ENCODE measurements at places on chromosomes 12 and 14.

DNA sequence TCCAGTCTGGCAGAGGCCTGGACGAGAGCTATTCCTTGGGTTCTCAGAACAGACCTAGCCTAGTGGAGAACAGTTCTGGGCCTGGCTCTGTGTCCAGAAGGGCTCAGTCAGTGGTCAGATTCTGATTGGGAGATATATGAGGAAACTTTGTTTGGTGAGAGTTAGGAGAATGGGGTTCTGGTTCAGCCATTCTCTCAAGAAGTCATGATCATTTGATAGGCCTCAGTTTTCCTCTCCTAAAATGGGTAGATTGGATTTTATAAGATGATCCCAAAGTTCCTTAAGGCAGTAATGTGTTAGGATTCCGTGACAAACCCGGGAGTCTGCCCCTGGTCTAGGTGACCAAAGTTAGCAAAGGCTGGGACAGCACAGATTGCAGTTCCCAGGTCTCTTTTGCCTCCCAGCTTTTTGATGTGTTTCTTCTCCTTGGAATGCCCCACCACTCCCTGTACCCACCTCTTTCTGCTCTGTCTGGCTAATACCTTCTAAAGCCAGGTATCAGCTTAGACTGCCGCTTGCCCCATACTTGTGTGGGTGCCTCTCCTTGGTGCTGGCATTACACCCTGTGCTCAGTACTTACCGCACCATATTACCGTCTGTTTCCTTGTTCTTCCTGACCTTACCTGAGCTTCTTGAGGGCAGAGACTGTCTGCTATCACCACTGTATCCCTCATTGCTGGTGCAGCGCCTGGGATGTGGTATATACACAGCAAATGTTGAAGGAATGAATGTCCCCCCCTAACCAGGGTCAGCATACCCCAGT lies 25.5 kb downstream of the SUSD6 start:
- no peak for DNase-seq

DNA sequence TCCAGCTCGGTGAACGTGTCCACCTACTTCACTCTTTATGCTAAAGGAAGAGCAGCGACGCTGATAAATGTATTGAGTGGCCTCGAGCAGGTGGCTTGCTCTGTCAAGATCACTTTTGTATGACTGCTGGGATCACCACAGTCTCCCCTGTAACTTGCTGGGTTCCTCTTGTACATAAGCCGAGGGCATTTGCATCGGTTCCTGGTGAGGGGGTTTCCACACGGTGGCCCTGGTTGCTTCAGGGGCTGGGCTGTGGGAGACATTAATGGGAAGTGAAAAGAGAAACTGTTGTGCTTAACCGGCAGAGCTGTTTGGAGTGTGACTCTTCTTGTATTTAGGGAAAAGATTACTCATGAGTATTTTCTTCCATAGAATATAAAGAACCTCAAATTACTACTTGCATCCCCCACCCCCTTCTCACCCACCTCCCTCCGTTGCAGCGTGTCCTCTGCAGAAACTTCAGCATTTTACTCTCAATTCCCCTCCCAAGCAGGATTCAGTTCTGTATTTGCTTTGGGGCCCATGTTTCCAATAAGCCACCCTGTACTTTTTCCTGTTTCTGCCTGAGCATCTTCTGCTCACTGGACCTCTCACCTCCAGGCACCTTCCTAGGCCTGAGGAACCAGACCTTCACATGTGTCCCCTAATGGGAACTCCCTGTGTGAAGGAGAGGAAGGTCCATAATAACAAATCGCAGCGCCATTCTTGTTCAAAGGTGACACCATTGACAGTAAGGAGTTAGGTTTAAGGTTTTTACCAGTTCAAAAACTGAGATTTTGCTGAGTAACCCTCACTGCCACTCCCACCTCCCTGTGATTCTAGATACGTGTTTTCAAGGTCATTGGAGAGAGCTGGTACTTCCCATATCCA lies 187.0 kb downstream of the ETV6 start:
- DNase-seq: peak; percentile 41

DNA sequence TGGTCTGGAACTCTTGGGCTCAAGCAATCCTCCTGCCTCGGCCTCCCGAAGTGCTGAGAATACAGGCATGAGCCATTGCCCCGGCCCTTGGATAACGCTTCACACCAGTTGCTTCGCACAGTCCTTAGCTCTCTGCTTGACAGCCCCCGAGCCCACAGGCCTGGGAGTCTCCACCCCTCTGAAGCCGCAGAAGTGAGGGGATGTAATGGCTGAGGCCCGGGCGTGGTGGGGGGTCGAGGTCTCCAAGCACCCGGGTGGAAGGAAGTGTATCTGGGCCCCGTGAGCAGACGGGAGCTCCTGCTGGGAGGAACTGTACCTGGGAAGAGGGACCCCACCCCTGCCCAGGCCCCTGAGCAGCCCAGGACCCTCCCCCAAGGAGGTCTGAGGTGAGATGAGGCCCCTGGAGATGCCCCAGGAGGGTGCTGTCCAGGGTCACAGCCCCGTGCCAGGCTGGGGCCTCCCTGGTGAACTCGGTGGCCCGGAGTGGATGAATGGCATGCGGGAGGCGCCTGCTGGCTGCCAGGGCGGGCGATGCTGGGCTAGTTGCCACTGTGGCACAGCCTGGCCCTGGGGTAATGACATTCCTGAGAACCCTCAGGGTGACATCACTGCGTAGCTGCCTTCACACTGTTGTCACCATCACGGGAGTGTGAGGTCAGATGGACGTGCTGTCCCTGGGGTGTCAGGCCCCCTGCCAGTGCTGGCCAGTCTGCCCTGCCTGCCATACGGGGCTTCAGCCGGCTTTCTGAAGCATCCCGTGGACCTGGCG lies 48.9 kb downstream of the KIF26A start:
- DNase-seq: no peak

GRCh38 chr12:44193281-44193680 lies 357.4 kb downstream of the TMEM117 start:
- no peak for DNase-seq

- no peak for DNase-seq
Observed at GRCh38 chr12:85569261-85569660, 266.9 kb downstream of the RASSF9 start.

- DNase-seq: no peak
Observed at GRCh38 chr12:44847888-44848702, 28.0 kb downstream of the NELL2 start.

Data from heart left ventricle (tissue), 16 donors.